ENCODE measurements at places on chromosomes 6 and 20.

GRCh38 chr20:62298577-62299249, 4.1 kb upstream of the ADRM1 start:
- DNase-seq, result no peak

GRCh38 chr6:72653026-72653425, 31.2 kb downstream of the KCNQ5 start:
- no peak for DNase-seq

- DNase-seq, result no peak
These were observed 1.5 kb upstream of the PRSS35 start for GRCh38 chr6:83510791-83511190.

- no peak for DNase-seq
These were observed 41.4 kb downstream of the MYT1 start for GRCh38 chr20:64205611-64206026.

DNA sequence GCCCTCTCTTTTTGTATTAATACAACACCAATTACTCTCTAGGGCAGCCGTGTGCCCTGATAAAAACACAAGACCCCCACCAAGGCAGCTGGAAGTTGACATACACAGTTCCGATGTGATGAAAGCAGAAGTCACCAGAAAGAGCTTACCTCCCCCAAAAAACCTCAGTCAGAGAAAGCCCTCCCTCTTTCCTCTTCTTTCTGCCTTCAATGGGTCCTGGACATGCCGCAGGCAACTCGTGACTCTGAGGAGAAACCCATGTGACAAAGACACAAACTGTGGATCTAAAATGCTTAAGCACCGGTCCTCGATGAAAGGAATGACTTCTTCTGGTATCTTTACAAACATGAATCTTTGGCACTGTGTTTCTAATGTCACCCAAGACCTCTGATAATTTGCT, 117.7 kb upstream of the CCDC28A start:
- peak; percentile 43 for DNase-seq

DNA sequence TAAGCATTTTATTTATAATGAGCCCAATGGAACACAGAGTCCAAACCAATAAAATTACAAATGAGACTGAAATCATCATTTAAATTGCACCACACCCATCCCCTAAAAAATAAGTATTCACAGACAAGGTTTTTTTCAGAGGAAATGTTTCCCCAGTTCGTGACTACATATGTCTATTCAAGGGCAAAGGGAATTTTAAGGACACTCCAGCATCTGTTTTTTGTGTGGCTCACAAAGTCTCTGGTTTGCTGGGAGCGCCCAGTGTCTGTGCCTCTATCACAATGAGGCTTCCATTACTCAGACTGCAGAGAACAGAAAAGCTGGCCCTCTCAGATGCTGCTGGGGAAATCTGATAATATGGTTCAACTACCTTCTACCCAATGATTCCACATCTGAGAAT, 16.0 kb downstream of the TBX18 start:
- no peak for DNase-seq

DNA sequence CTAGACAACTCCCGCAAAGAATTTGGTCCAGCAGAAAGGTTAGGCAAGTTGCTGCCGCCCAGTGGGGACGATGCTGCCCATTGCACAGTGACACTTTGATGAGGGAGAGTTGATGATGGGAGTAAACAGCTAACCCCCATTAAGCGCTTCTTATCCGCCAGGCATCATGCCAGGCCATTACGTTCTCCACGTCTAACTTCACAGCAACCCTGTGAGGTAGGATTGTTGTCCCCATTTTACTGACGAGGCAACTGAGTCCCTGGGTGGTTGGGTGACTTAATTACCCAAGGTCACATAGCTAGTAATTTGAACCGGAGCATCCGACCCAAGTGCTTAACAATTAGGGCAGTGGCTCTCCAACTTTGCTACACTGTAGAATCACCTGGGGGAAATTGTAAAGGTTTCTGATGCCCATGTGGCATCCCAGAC, 738 bp downstream of the RALGAPB start:
- no peak for DNase-seq

GRCh38 chr6:21309807-21310221, 283.7 kb upstream of the SOX4 start:
- no peak for DNase-seq

DNA sequence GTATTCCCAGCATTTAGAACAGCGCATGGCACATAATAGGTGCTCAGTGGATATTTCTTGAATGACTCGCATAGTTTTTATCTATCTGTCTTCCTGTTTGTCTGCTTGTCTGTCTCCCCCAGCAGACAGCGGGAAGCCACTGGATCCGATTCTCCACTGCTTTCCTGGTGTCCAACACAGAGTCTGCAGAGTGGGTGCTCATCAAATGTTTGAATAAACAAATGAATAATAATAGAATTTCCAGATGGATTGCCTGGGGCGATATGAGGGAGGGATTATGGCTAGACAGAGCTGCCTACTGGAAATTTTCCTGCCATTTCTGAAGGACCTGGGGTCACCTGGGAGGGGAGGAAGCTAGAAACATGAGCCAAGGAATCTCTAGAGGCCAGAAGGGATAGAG, 18.9 kb downstream of the CDH22 start:
- DNase-seq, result no peak

DNA sequence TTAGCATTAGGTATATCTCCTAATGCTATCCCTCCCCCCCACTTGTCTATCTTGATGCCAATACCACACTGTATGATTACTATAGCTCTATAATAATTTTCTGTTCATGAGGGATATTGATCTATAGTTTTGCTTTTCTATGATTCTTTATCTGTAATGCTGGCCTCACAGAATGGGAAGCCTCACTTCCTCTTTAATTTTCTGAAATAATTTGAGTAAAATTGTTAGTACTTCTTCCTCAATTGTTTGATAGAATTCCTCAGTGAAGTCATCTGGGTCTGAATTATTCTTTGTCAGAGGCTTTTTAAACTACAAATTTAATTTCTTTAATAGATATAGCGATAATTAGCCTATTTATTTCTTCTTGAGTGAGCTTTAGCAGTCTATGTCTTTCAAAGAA, 31.2 kb downstream of the SIRPD start:
- DNase-seq, result no peak

DNA sequence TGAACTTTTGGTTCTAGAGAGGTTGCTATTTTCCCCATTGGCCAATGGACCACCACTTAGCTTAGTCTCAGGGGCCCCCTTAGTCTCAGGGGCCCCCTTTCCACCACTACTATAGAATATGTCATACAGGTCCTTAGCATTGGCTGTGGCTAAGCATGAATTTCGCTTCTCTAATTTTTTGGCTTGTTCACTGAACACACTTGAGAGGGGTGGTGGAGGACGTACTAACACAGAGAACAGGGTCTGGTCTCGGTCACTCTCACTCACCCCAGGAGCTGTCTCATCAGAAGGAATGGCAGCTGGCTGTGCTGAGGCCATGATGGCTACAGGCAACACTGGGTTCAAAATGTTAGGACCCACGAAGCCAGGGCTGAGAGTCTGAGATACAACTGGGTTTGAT, 30.3 kb downstream of the ZNF318 start:
- no peak for DNase-seq

- no peak for DNase-seq
These were observed 149.1 kb upstream of the FAM83B start for GRCh38 chr6:54697424-54697823.

- DNase-seq, result no peak
These were observed 6.6 kb upstream of the WTAP start for GRCh38 chr6:159720708-159721107.

DNA sequence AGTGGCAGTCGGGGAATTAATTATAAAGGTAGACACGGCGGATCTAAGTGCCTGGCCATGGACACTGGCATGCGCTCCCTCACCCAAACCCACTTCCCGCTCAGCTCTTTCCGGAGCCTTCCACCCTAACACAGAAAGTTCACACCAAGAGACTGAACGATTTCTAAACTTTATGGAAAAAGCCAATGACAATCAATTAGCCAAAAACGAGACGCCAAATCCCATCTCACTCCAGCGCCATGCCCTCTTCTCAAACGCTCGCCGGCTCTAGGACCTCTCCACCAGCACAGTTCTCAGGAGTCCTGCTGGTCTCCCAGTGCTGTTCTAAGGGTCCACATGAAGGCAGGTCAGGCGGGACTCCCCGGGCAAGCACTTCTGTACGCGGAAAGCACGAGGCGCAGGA, 641 bp downstream of the SF3B5 start:
- no peak for DNase-seq

- no peak for DNase-seq
These were observed 138.9 kb downstream of the PDE7B start for GRCh38 chr6:135990439-135990838.

GRCh38 chr6:50608421-50608820, 104.9 kb upstream of the TFAP2D start:
- DNase-seq, result no peak

GRCh38 chr20:53829724-53830521, 236.3 kb upstream of the ZNF217 start:
- peak; percentile 22 for DNase-seq

GRCh38 chr6:30787954-30788353, 43.6 kb upstream of the IER3 start:
- DNase-seq, result peak; percentile 98

DNA sequence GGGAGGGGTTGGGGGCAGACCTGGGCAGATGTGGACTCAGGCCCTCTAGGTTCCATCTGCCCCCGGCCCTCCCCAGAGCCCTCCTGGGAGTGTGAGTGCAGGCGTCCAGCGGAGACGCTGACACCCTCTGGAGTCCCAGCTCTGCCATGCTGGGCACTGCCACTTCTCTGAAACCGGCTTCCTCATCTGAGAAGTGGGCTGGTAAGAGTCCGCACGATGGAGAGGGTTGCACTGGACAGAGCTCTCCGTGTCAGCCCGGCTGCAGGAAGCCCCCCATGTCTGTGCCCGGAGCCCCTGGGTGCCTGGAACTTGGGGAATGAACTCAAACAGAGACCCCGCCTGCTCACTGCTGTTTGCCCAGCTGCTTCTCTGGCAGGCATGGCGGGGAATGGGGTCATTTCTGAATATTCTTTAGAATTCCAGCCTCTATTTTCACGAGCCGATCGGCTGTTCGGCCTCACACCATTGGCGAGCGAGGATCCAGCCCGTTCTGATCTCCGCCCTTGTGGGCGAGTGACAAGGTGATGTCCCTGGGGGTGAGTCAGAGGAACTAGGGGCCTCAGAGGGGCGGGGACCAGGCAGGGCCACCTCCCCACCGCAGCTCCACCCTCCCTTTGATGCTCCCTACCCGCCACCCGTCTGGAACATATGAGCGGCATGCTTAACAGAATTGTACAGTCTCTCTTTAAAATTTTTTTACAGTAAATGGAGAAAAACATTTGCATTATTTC, 47.8 kb upstream of the GATA5 start:
- no peak for DNase-seq

GRCh38 chr20:41054070-41054846, 25.6 kb downstream of the TOP1 start:
- DNase-seq, result no peak

DNA sequence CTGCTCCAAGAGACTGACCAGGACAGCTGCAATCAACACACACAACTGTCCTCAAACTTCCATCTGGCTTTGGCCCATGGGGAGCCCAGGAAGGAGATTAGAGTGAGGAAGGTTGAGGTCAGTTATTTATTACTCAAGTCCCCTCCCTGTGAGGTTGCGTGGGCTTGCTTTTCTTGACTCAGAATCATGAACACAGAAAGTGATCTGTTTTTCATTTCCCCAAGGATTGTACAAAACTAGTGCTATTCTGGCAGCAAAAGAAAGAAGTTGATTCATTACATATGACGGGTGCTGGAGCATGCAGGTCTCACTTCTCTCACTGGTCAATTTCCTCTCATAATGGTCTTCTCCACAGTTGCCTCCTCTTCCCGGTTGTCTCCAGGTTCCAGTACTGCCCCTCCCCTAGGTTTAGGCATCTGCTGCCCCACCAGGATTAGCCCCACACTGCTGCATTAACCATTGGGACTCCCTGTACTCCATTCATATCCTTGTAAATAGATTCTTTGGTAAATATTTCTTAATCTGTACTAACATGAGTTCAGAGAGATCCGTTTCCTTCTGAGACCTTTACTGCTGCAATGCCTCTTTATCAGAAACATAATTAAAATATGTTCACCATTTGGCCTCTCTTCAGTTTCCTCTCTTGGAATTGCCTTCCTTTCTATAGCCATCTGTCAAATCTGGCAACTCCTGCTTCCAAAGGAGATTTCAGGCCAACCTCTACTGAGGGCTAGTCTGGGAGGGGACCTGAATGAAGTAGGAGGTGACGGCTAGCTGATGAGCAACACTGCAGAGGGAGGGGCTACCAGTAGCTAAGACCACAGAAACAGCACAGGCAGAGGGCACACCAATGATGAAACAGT, 888.8 kb downstream of the QKI start:
- no peak for DNase-seq

DNA sequence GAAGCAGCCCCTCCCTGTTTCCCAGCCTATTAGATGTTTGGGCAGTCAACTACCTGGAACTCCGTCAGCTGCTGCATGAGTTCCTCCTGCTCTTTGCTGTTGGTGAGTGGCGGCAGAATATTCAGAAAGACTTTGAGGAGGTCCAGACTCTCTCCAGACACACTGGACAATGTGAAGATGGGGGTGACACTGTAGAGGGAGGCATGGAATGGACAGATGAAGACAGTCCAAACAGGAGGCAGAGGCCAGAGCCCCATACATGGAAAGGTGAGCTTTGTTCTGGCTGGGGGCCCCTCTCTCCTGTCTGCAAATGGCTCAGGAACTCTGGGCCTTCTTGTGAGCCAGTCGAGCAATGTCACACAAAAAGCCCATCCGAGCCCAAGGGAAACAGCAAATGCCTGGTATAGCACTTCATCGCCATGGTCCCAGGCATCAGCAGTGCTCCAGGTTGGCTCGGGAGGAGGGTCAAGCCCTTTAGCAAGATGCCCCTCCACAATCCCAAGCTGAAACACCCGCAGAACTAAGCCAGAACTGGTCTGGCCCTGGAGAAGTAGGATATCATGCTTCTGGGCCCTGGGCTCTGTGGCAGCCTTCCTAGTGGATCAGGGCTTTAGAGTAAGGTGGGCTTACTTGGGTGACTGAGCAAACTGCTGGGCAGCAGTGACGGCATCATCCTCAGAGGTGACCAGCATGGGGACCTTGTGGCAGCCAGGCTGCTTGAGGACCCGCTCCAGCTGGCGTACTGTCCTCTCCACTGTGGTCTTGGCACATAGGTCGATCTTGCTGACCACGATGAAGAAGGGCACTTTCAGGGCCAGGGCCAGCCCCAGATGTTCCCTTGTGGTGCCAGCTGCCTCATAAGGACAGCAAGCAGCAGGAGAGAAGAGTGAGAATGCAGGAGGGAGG, 4.9 kb downstream of the GTPBP2 start:
- no peak for DNase-seq

DNA sequence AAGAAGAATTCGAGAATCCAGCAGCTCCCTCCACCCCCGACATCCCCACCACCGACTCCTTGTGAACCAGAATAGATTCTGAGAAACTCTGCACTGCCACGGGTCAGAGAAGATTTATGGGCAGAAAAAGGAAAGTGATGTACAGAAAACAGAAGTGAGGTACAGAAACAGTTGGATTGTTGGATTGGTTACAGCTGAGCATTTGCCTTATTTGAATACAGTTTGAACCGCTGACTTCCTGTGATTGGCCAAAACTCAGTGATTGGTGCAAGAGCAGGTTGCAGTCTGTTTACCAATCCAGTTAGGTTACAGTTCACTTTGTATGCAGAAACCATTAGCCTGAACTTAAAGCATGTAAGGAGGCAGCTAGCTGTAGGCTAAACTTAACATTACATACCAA, 131.2 kb upstream of the HDDC2 start:
- no peak for DNase-seq

- no peak for DNase-seq
These were observed 56.0 kb downstream of the RPRD1B start for GRCh38 chr20:38089500-38089899.

GRCh38 chr6:47103931-47104330, 61.8 kb upstream of the ADGRF1 start:
- no peak for DNase-seq
